Posterior vena cava (tissue), 2 donors: ENCODE measurements at places on chromosomes 12 and 14. TPM values are rescaled to one million over a fixed set of nuclear protein-coding genes. Genes with fewer than 3 reads are reported as not detected.

CLEC4D gene
- 0.71 TPM for total RNA-seq

THTPA gene
- total RNA-seq: 11.6 TPM

KRT82 gene
- not detected for total RNA-seq

ABCD2 gene
- 0.52 TPM for total RNA-seq

POTEG gene
- not detected for total RNA-seq

HOXC10 gene
- total RNA-seq: 35.5 TPM

GZMH gene
- total RNA-seq: 0.90 TPM

ASCL1 gene
- total RNA-seq: not detected

DNA sequence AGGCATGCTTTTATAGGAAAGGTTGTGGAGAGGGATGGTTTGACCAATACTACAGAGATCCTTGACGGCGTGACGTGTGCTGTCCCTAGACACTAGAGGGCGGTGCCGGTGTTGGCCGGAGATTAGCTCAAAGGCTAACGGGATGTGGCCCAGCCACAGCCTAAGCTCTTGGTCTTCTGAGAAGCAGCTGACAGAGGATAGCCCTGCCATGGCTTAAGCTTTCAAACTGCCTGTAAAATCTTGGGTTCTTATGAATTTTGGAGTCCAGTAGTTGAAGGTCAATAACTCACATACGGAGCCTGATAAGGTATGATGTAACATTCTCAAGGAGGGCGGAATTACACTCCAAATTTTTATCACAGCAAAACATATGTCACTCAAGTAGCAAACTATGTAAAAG is 515.7 kb upstream of the ATXN7L3B start:
- DNase-seq: no peak

- DNase-seq: no peak
Measured at GRCh38 chr14:68796418-68797101, 3.7 kb upstream of the ZFP36L1 start.

GRCh38 chr12:51524386-51524901 is 66.6 kb upstream of the SCN8A start:
- DNase-seq: no peak

DNA sequence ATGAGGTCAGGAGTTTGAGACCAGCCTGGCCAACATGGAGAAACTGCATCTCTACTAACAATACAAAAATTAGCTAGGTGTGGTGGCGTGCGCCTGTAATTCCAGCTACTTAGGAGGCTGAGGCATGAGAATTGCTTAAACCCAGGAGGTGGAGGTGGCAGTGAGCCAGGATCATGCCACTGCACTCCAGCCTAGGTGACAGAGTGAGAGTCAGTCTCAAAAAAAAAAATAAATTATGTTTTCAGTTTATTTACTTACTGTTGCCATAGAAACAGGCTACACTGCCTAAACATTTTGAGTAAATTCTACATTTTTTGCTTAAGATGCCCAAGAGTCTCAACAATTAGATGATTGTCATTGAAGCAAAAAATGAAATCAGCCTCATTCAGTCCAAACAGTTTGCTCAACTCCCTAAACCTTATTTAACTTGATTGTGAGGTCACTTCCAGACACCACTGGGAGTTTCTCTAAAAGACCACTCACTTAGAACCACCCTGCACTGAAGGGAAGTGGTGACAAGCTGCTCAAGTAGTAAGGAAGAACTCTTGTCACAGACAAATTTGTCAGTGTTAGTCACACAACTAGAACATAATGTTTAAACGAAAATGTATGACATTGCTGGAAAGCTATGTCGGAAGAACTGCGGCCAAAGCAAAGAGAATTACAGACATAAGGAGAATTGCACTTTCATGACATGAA is 9.8 kb upstream of the GNPNAT1 start:
- DNase-seq: no peak

DNA sequence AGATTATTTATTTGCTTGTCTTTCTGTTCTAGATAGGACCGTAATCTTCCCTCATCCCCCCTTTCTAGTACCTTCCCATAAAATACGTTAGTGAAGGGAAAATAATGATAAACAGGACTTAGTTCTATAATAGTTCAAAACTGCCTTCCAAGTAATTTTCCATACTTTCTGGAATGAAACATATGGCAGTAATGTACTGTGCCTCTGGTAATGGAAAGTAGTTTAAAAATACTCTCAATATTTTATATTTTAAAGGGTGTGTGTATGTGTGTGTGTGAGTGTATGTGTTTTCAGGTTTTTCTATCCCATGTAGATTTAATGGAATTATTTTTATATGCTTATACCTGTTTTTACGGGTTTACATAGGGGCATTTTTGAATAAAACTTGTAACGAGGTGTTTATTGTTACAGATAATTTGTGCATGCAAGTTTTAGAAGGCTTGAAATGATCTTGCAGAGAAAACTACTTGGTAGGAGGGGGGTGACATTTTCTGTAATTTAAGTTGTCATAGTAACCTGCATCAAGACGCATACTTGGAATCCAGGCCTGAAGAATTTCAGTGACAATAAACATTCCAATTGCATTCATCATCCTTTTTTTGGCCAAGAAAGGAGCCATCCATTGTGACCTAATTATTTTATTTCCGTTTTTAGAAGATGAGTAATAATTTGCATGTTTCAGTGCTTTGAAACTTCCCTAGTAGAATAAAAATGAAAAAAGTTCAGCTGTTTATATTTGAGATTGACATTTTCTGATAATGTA is 38.9 kb downstream of the RASSF8 start:
- DNase-seq: no peak

GRCh38 chr12:19183121-19183838 is 53.7 kb downstream of the PLEKHA5 start:
- no peak for DNase-seq

GRCh38 chr12:121814429-121815119 is 10.8 kb downstream of the SETD1B start:
- peak; percentile 81 for DNase-seq

- peak; percentile 86 for DNase-seq
Measured at GRCh38 chr12:89707703-89708564, 704 bp downstream of the ATP2B1 start.

DNA sequence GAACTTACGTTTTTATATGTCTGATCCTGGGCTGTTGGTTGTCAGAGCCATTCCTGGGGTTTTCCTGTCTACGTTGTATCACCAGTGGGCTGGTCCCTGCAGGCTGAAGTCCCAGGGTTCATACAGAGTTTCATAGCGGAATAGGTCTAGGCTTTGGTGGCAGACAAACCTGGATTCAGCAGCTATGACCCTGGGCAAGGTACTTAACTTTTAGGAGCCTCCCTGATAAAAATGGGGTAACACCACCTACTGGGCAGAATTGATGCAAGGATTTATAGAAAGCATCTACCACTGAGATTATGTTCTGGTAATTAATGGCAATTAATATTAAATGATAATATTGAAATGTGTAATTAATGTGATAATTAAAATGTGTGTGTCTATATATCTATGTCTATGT is 141.2 kb downstream of the SYNE2 start:
- no peak for DNase-seq

DNA sequence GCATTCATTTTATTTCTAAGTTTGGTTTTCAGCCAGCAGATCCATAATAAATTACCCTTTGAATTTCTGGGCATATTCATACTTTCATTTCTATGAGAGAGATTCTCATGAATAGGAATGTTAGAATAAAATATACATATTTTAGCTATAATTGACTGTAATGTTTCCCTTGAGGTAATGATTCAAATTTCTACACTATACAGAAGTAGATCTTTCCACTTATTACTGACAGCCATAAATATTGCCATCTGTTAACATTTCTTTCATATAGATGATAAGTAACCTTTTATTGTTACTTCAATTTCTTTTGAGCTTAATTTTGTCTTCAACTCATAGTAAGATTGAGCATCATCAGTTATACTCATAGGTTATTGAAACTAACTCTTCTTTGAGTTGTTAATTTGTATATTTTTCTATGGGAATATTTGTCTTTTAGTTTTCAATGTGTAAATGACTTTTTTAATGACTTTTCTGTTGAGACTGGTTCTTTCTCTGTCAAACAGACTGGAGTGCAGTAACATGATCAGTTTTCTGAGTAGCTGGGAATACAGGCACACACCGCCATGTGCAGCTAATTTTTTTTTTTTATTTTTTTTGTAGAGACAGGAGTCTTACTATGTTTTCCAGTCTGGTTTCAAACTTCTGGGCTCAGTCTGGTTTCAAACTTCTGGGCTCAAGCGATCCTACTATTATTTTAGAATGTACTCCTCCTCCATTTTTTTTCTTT is 991.6 kb downstream of the SLC6A15 start:
- no peak for DNase-seq

- no peak for DNase-seq
Measured at GRCh38 chr14:90387206-90387760, 9.5 kb upstream of the CALM1 start.

DNA sequence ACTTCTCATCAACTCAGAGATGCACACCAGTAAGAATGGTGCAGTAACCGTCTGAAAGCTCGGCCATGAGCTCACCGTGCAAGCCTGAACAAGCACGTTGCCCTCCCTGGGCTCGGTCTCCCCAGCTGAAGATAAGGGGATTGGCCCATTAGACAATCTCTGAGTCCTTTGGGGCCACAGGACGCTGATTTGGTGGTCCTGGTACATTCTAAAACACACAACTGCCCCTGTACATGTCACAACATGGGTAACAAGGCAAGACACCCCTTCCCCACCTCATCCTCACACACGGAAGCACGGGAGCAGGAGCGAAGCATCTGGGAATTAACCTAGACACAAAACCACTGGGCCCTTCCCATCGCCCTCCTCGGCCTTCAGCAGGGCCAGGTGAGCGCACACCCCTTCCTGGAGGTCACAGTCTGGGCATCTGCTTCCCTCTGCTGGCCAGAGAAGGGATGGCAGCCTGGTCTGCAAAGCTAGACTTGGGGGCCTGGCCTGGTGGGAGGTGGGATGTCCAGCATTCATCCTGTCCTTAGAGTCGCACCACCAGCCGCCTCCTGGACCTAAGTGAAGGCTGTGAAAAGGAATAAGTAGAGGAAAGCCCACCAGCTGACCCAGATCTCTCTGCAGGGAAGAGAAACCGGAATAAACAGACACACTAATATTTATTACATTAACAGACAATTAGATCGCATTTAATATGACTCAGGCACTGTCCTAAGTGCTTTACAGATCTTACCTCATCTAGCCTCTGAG is 18.9 kb upstream of the SMUG1 start:
- peak; percentile 92 for DNase-seq

DNA sequence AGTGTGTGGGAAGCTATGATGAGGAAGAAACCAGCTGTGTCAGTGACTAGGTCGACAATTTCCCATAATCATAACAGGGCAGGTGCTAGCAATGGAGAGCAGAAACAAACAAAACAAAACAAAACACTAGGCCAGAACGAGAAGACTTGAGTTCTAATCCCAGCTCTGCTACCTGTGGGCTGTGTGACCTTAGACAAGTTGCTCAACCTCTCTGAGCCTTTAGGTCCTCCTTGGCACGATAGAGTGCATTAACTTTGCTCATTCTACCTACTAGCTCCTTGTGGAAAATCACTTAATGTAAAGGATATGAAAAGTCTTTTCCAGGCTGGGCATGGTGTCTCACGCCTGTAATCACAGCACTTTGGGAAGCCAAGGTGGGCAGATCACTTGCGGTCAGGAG is 11.2 kb downstream of the HHIPL1 start:
- no peak for DNase-seq

DNA sequence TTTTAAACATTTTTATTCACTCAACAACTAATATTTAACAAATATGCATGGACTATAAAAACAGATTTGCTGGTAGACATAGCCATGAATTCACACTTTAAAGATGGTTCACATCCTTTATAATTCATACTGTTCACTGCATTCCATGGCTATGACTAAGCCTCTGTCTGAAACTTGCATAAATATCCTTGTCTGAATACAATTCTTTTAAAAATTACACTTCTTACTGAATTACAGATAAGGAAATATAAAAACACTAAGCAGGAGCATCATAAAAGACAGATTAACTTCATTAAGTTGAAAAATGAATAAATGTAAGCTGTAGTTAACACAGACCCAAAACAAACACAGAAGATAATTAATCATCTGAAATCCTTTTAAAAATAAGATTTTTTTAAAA is 53.8 kb downstream of the GXYLT1 start:
- no peak for DNase-seq

- DNase-seq: no peak
Measured at GRCh38 chr12:104648756-104649155, 192.0 kb downstream of the CHST11 start.

GRCh38 chr12:44677724-44678123 is 198.4 kb downstream of the NELL2 start:
- DNase-seq: no peak

DNA sequence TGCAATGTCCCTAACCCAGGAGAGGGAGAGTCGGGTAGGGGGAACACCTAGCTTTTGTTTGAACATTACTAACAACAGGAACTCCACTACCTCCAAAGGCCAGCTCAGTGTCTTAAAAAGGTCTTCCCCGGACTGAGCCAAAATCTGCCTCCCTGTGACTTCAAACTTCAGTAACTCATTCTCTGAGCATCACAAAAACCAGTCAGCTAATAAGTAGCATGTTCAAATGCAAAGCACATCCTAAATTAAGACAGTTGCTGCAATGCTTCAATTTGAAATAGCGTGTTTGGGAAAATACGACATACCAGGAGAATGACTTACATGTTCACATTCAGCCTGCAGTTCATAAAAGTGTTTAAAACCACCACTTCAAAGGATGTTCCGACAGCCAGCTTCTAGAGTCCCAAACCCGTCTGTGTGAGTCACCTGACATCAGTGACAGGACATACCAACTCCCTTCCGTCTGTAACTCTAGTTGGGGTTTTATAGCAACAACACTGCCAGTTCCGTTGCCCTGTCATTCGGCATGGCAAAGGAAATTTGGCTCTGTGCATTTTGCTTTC is 13.0 kb downstream of the ZFP36L1 start:
- peak; percentile 41 for DNase-seq
